Thymus (tissue), 14 donors: ENCODE measurements at places on chromosomes 5 and 9.

GRCh38 chr5:133996683-133997252 is 8.0 kb downstream of the VDAC1 start:
- DNase-seq = no peak

DNA sequence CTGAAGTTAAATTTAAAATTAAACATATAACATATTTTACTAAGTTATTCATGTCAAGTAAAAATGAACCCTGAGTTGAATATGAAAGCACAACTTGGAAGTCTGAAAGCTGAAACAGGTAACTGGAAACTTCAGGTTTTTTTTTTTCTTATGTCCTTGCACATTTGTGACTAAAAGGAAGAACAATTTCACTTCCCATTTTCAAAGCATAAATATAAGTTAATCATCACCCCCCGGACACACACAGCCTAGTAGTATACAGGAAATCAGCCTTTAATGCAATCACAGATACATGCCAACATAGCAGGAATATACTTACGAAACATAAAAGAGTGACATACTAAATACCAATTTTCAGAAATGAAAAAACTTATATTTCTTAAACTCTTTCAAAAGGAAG is 225.9 kb downstream of the RFX3 start:
- no peak for DNase-seq

DNA sequence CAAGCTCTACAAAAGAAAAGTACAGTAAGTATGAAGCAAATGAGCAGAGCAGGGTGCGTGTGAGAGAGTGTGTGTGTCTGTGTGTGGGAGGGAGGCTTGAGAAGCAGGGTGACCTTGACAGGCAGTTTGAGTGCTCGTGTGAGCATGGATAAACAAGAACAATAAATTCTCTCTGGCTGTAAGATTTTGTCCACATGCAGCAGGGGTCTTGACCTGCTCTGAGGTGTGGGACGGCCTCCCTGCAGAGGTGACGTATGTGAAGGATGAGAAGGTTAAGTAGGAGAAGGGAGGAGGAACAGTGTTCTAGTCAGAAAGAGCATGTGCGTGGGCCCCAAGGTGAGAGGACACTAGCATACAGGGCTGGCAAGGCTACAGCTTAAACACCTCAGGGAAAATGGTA is 49.0 kb downstream of the SPTLC1 start:
- no peak for DNase-seq

DNA sequence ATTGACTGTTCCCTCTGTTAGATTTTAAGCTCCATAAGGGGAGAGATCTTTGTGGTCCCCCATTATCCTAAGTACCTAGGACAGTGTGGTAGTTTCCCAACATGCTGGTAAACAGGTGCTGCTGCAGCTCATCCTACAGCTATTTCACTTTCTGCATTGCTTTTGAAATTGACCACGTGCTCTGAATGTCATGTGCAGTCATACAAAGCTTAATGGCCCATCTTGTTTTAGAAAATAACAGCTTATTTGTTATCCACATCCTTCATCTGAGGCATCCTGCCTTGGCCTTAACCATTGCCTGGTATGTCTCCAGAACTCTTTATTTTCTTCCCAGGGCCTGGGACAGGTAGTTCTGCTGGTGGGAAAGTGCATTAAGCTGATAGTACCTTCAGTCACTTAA is 14.7 kb downstream of the PIK3R1 start:
- DNase-seq = no peak

GRCh38 chr5:95261437-95262175 is 23.3 kb downstream of the MCTP1 start:
- DNase-seq = no peak

- DNase-seq = no peak
Observed at GRCh38 chr9:93468763-93469456, 15.5 kb upstream of the FAM120AOS start.
